ENCODE measurements at places on chromosomes 11 and 22.

DNA sequence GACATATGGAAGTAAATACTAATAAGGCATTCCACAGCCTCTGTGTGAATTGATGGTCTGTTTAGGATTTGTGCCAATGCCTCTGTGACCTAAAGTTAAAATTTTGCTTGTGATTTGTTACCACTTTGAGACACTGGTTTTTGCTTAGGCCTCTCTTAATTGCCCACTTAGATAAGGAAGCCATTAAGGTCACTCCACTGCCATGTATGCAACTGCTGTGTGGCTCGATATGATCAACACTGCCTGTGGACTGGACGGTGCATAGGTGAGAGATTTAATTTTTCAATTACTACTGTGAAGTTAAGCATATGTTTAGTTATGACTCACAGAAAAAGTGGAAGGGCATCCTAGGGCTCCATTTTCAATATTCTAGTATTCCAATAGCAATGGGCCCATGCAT lies 36.9 kb downstream of the CSRP3 start:
- DNase-seq: no peak

GRCh38 chr11:76164861-76165751 lies 41.2 kb downstream of the WNT11 start:
- DNase-seq: no peak

GRCh38 chr11:58787903-58788302 lies 56.2 kb upstream of the GLYAT start:
- no peak for DNase-seq

DNA sequence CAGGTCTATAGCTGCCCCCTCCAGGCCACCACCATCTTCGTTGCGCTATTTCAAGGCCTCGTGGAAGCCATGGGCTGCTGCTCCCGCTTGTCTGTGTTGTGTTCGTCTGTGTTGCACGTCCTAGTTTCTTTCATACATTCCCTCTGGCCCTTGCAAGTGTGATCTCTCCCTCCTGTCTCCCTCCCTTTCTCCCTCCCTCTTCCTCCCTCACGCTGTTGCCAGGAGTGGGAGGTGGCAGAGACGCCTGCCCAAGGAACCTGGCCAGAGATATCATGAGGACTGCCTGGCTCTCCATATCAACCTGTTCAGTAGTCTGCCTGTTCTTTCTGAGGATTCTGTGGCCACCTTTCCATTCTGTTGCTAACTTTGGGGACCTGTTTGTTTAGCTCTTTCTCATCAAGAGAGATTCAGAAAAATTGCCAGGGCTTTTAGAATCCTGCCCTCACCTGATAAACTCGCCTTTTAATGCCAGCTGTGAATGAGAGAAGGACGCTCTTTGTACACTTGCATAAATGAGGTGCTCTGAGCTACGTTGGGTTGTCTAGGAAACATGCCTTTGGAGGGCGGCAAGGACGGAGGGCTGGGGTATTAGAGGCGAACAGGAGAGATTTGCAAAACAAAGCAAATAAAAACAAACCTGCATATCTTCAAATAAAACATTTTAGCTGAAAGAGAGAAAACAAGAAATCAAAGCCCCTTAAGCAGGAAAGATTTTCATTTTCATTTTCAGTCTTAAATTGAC lies 185.2 kb downstream of the TBC1D22A start:
- no peak for DNase-seq

- peak; percentile 70 for DNase-seq
Measured at GRCh38 chr11:110093407-110094297, 460 bp downstream of the ZC3H12C start.

- DNase-seq: no peak
Measured at GRCh38 chr11:104487046-104487806, 323.3 kb upstream of the PDGFD start.

- no peak for DNase-seq
Measured at GRCh38 chr22:46791201-46791731, 28.8 kb downstream of the TBC1D22A start.

DNA sequence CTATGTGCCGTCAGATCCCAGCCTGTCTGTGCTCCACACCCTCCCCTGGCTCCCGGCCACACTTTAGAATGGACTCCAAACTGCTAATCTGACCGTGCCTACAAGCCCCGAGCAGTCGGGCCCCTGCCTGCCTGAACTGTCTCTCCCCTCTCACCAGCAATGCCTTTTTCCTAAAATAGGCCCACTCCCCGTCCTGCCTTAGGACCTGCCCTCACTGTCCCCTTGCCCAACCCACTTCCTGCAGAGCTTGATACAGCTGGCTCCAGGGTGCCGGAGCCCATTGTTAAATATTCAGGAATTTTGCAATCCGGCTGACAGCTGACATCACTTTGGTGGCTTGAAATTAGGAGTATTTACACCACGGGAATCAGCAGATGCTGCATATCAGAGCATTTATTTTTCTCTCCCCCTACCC lies 21.4 kb downstream of the MN1 start:
- no peak for DNase-seq

GRCh38 chr11:2662430-2663299 lies 37.1 kb downstream of the KCNQ1OT1 start:
- no peak for DNase-seq

DNA sequence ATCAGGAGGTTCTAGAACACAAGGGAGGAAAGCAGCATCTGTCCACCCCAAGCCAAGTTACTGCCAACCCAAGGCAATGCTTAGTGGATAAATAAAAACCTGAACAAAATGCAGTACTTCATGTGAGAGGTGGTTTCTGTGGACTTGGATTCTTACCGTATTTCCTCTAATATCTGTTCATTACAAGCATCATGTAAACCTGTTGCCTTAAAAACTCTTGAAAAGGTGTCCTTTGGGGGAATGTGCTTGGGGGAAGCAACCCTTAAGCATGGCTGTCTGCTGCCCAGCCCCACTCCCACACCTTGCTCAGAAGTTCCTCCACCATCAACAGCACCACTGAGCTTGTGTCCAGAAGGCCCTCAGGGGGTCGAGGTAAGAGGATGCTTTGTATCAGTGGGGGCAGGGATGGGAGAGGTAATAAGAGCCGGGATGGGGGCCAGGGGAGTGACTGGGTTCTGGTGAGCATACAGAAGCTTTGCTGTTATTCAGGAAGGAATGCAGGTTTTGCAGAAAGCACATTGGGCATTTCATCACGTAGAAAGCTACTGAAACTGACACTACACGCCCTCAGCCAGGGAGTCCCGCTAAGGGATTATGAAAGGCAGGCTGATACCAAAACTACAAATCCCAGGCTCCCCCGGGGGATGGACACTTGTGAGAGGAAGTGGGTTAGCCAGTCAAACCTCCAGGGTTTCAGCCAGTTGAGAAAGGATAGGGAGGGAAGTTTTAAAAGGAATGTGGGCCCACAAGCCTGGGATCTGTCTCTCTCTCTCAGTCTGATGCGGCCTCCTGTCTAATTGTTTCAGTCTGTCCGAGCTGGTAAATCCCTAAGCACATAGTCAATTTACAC lies 52.0 kb downstream of the KCNJ1 start:
- peak; percentile 74 for DNase-seq

- DNase-seq: peak; percentile 39
Measured at GRCh38 chr11:84720706-84721402, 906.3 kb downstream of the DLG2 start.

DNA sequence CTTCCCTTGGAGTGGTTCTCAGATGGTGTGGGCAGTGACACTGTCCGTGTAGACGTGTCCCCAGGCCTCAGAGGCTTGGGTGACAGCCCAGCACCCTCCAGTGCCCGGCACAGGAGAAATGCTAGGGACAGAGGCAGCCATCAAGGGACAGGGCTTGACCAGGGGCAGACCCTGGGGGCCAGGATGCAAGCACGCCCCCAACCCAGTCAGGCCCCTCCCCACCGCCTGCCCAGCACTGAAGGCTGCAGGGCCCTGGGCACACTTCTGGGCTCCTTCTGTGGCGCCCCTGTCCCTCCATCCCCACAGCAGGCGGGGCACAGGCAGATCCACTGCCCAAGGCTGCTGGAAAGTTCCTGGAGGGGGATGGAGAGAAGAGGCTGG lies 11.1 kb downstream of the IGF2 start:
- no peak for DNase-seq

- DNase-seq: no peak
Measured at GRCh38 chr11:107651672-107652071, 60.2 kb downstream of the SLN start.

DNA sequence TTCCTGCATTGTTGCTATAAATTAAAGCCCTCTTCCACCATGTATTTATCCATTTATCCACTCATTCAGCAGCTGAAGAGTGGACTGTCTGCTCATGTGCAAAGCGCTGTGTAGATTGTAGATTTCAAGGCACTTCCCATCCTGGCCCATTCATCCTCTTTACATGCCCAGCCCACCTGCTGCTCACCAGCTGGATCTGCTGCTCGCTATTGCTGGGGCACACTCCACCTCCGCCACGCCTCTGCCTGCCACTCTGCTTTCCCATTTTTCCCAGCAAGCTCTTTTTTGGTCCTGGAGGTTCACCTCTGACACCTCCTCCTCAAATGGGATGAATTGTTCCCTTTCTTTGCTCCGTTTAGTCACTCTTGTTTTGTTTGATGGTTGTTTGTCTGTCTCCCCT lies 48.3 kb downstream of the CEP164 start:
- no peak for DNase-seq

All from mesothelial cell of epicardium (in vitro differentiated cells).